Bronchus fibroblast of lung (primary cell): ENCODE measurements at places on chromosomes 16 and 17. TPM values are rescaled to one million over a fixed set of nuclear protein-coding genes. Genes with fewer than 3 reads are reported as not detected.

CSH2 gene
- not detected in 2 replicates for total RNA-seq

NPIPB5 gene
- total RNA-seq: 9.5 and 12.8 TPM in 2 replicates

DCTN5 gene
- 27.6 and 30.4 TPM in 2 replicates for total RNA-seq

KRTAP1-4 gene
- total RNA-seq: not detected in 2 replicates

SDR42E2 gene
- total RNA-seq: not detected in 2 replicates

CA4 gene
- not detected in 2 replicates for total RNA-seq

C17orf78 gene
- not detected in 2 replicates for total RNA-seq

MEIOB gene
- 0.30 TPM in 1 of 2 replicates, not detected in the other for total RNA-seq

TBC1D26 gene
- 0.15 TPM in 1 of 2 replicates, not detected in the other for total RNA-seq

ZFPM1 gene
- 0.59 and 0.84 TPM in 2 replicates for total RNA-seq

GTF3C1 gene
- 57.4 and 62.4 TPM in 2 replicates for total RNA-seq

SLX4 gene
- total RNA-seq: 6.4 and 6.9 TPM in 2 replicates

ATP6V0D1 gene
- total RNA-seq: 106 and 112 TPM in 2 replicates

SMIM22 gene
- total RNA-seq: not detected in 2 replicates

ANKFN1 gene
- total RNA-seq: not detected in 2 replicates

CDR2L gene
- total RNA-seq: 15.8 and 21.5 TPM in 2 replicates

MYH11 gene
- not detected in 2 replicates for total RNA-seq

TNFRSF17 gene
- not detected in 2 replicates for total RNA-seq

TBC1D3I gene
- total RNA-seq: under 0.01 TPM in 1 of 2 replicates, not detected in the other

CDRT15 gene
- not detected in 2 replicates for total RNA-seq

CXCL16 gene
- total RNA-seq: 0.34 and 0.59 TPM in 2 replicates

RCVRN gene
- total RNA-seq: not detected in 2 replicates
